ENCODE measurements at places on chromosomes 7 and 10.
A peak's percentile ranks its signal among the peaks of the same experiment; 100 is the strongest.

- no peak for DNase-seq
Measured at GRCh38 chr7:12397671-12398070, 6.0 kb downstream of the VWDE start.

DNA sequence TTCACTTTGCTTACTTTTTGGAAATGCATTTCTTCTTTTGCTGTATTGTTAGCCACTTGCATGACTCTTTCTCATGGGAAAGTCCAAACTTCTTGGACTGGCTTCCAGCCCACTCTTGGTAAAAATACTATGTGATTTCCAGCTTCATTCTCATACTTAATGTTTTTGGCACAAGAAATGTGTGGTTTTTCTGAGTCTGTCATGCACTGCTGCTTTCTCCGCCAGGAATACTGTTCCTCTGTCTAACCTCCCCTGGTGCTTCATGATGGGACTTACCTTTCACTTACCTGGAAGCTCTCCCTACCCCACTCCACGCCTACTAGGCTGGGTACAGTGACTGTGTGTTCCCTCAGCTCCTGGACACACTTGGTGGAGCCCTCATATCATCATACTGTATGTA, 18.7 kb downstream of the MGAM2 start:
- DNase-seq = no peak

GRCh38 chr10:68795886-68796532, 31.3 kb upstream of the STOX1 start:
- DNase-seq = no peak

DNA sequence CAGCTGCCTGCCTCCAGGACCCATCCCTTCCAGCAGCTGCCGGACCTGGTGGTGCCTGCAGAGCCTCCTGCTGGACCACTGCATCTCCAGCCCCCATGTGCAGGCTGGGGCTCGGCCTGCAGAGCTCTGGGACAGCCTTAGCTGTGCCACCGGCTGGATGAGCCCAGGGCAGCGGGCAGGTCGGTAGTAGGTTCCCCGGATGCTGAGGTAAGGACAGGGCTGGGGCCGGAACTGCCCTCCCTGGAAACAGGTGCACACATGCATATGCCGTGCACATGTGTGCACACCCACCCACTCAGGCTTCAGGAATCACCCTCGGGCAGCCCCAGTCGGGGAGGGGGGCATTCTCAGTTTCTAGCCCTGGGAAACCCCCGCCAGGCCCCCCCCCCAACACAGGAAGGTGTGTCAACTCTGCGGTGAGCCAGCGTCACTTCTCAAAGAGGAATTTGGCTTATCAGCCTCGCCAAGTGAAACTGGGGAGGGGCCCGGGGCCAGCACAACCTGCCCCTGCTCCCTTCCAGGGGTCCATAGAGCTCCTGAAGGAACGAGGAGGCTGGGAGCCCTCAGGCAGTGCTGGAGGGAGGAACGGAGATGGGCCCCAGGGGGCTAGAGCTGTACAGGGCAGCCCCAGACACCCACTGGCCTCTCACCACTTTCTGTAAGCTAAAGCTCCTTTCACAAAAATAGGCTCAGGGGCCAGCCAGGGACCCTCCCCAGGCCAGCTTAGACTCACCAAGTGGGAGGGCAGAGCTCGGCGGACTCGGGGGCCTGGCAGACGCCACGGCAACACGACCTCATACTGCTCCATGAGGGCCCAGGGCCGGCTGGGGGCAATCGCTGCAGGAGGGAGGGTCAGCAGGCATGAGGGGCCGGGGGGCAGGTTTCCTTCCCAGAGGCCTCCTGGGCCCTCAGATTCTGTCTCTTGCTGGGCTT, 1.7 kb downstream of the ADAM8 start:
- no peak for DNase-seq

DNA sequence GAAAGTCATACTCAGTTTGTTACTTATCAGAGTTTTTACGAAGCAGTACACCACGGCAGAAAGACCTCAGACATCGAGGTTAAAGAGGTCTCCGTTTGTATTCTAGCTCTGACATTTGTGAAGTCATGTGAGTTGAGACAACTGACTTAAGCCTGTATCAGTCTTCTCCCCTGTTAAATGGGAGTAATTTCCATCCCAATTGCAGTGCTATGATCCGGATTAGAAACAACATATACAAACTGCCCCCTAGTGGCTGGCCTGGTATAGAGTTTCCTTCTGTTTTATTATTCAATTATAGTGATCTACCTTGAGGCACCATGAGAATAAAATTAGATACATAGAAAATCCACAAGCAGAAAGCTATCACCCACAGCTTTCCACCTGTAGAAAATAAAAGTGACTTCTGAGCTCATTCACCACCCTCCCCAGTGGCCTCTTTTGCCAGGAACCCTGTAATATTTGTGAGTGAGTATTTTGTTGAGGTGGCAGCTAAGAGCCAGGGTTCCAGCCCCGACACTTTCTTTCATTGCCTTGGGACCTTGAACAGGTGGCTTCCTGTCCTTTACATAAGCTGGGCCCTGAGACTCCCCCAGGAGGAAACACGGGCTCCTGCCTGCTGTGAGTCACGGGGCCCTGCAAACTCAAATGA, 607.2 kb upstream of the MGMT start:
- DNase-seq = no peak

GRCh38 chr10:32972460-32972859, 14.4 kb upstream of the ITGB1 start:
- DNase-seq = no peak

- no peak for DNase-seq
Measured at GRCh38 chr7:139117599-139118233, 8.2 kb upstream of the ZC3HAV1 start.

DNA sequence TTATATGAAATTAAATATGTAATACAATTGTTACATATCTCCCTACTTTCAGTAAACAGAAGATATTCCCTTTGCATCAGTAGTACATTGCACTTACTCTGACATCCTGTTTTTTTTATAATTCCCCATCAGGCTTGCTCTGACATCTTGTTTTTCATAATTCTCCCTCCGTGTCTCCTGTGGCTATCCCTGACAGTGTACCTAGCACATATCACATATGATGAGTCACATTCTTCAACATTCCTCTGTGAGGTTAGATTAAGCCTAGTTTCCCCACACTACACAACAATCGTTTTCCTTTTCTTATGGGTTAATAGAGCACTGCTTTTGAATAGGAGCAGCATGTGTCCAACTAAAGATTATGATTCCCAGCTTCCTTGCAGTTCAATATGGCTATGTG, 250.6 kb upstream of the NPVF start:
- DNase-seq = no peak

- no peak for DNase-seq
Measured at GRCh38 chr7:98171449-98171848, 39.8 kb upstream of the BHLHA15 start.

DNA sequence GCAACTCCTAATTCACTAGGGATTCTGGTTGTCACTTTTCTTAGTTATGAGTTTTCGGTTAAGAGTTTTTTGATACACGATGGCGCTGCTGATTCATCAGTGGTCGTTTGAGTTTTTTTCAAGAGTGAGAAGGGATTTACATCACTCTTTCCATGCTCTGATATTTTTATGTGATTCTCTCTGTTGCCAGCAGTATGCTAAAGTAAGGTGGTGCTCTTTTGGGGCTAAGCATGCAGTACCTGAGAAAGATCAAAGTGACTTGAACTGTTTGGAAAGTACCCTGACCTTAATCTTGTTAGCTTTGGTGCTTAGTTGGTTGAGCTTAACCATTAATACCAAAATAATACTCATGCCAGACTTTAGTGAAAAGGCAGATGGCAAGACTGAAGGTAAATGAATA, 28.1 kb downstream of the STAMBPL1 start:
- DNase-seq = no peak

DNA sequence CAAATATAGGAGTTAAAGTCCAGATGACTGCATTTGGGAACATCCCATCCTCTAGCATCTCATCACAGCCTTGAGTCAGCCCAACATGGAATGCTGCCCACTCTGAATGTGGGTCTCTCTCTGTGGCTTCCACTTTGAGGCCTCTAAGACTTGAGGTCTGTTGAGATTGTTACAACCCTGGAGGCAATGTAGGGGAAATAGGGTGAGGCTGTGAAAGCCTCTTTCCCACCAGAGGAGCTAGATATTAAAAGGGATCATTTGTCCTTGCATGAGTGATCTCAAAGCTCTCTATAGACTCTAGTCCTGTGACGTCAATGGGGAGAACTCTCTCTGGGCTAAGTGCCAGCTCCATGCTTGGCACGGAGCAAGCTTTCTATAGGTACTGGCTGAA, 6.4 kb upstream of the GOLGA7B start:
- DNase-seq = no peak

GRCh38 chr10:77045085-77045484, 592.5 kb downstream of the KCNMA1 start:
- DNase-seq = no peak

GRCh38 chr7:148327379-148327778, 263.2 kb upstream of the C7orf33 start:
- no peak for DNase-seq

DNA sequence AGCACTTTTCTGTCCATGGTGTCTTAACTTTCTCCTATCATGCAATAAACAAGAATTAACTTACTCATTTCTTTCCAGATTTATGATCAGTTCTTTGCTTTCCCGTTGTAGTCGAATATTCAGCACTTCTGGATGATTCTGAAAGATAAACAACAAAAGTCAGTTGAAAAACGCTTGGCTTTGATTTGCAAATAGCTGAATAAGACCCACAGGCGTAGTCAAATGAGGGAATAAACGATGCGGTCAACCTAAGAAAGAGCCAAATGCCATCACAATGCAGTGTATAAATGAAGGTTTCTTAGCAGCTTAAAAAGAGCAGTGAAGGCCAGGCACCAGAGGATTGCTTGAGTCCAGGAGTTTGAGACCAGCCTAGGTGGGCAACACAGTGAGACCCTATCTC, 109.4 kb downstream of the ADAM12 start:
- DNase-seq = no peak

GRCh38 chr10:37856881-37857286, 526 bp downstream of the ZNF248 start:
- DNase-seq = no peak

DNA sequence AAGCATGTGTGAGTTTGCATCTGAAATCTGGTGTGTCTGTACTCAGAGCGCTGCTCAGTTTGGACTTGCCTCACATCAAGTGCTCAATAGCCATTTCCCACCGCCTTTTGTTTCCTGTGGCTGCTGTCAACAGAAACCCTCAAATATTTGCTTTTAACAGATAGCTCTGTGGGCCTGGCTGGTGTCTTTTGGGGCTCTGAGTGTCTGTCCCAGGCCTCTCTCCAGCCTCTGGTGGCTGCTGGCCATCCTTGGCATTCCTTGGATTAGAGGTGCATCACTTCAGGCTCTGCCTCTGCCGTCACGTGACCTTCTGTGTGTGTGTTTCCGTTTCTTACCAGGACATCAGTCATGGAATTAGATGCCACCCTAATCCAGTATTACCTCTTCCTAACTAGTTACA, 9.3 kb downstream of the YKT6 start:
- DNase-seq = no peak

- DNase-seq = peak; percentile 39
Measured at GRCh38 chr7:47266131-47266706, 315.7 kb downstream of the TNS3 start.

GRCh38 chr7:131294553-131294952, 33.1 kb upstream of the MKLN1 start:
- no peak for DNase-seq

DNA sequence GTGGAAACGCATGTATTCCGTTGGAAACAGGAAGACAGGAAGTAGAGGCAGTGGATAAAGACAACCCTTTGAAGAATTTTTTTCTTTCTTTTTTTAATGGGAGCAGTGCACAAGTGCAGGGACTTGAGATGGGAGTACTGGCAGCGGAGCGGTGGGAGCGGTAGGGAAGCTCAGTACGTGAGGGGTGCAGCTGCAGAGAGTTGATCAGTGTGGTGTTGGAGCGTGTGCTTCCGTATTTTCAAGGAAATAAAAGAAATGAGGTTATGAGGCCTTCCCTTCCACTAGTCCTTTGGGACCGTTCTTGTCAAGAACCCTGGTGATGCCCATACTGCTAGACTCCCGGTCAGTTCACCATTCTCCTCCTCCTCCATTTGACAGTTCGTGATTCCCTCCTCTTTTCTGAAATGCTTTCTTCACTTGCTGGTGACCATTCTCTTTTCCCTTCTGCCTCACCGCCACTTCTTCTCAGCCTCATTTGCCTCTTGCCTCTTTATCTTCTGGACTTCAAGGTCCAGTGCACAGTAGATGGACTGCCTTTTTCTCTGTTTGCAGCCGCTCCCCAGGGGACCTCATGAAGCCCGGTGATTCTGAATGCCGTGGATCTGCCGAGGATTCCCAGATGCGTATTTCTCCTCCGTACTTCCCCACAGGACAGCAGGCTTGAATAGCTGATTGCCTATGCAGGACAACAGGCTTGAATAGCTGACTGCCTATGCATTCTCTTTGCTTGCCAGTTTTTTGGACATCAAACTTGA, 39.1 kb upstream of the TMEM236 start:
- DNase-seq = peak; percentile 2

DNA sequence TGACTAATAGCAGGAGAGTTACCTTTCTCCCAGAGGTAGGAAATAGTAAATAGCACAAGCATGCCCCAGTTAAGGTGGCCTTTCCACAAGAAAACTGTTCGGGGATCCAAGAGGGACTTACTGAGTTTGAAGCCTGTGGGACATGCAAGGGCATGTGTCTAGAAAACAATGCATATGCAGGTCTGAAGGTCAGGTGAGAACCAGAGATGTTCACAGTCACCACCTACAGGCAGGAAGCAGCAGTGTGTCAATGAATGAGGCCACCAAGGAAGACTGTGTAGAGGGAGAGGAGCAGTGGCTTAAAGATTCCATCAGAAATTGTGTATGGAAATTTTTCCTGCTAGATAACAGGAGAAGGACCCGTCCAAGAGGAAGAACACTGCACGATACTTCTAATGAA, 66.0 kb downstream of the CALD1 start:
- DNase-seq = no peak

GRCh38 chr7:141872931-141873330, 31.6 kb upstream of the PRSS37 start:
- no peak for DNase-seq

GRCh38 chr10:48501787-48502771, 102.8 kb downstream of the ARHGAP22 start:
- DNase-seq = no peak

DNA sequence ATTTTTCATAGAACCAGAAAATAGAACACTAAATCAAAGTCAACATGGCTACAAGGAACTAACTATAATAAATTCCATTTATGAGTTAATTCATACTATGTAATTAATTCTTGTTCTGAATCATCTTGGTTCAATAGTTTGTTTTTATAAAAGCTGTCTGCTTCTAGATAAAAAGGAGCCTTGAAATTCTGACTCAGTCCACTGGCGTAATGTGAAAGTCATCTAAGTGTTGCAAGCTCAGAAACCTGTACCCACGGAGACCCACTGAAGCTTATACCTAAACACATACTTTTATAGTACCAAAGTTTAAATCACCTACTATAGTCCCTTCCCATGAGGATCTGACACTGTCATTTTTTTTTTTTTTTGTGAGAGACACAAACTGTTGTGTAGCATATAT, 489.4 kb downstream of the SEMA3D start:
- no peak for DNase-seq

All from hippocampal formation (tissue), 2 donors.